GM12891 (cell line): ENCODE measurements at places on chromosomes 2 and 18.

DNA sequence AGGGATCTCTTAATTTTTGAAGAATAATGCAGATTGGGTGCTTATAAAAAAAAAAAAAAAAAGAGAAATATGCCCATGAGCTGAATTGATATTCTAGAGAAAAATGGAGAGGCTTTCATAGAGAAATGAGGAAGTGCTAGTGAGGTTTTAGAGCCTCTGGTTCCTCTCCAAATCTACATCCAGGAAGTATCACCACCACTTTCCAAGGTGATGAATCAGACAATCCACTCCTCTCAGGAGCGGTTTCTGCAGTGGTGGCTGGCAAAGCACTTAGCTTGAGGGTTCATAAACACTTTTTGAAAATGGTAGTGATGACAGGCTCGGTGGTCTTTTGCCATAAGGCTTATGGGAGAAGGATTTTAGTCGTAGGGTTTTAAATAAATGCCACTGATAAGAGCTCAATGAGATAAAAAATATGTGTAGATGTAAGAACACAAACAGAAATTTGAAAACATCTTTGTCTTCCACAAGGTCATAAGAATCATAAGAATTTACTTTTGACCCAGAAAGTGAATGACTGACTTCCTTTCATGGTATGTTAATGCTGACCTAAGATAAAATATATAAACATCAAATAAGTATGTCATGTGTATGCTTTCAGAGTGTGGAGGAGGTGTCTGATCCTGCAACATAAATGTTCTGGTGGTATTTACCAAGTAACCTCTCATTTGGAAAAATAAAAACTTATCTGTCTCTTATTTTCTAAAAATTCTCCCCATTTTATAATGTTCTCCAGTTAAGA lies 42.1 kb upstream of the DSG1 start:
- no peak for DNase-seq

DNA sequence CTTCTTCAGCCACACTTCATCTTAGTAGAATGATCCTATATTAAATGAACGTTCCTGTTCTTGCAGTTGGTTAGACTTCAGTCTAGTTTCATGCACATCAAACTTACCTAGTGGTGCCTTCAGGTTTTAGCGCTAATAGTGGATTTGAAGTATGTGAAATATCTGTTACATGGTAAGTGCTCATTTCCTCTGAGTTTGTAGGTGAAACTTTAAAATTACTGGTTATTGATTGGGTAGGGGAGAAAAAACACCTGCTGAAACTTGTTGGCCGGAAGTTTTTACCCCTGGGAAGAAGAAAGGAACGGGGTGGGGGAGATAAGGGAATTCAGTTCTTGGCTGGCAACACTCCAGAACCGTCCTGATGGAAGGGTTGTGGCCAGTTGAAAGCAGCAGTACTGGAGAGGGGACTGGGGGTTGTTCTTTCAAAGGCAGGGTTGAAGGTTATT lies 112.8 kb downstream of the SPTBN1 start:
- no peak for DNase-seq

DNA sequence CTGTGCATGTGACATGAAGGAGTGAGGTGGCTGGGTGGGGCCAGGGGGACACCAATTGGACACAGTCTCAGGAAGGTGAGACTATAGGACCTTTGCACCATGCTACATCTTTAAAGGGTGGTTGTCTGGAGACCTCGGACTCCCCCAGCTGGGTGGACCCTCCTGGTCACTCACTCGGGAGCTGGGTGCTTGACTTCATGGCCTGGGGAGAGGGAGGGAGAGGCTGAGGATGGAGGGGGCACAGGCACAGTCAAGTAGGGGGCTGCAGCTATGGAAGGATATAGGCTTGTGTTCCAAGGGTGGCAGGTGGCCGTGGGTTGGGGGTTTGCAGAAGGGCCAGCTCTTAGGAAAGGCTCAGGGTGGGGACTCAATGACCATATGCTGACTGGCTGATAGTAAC lies 7.1 kb upstream of the CELF4 start:
- no peak for DNase-seq

DNA sequence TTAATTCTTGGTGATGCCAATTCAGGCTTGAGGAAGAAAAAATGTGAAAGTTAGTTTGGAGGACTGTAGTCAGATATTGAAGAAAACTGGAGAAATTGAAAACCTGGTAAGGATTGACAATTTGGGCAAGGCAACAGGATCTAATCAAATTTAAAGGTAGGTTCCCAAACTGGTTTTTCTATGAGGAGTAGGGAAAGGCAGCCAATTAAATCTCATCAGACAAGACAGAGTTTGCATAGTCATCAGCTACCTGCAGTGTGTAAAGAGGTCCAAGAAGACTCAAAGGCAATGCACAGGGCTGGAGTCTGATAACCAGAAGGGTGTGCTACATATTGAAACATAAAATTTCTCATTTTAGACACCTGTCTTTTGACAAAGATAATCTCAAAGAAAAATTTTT lies 16.0 kb upstream of the CAB39 start:
- no peak for DNase-seq

DNA sequence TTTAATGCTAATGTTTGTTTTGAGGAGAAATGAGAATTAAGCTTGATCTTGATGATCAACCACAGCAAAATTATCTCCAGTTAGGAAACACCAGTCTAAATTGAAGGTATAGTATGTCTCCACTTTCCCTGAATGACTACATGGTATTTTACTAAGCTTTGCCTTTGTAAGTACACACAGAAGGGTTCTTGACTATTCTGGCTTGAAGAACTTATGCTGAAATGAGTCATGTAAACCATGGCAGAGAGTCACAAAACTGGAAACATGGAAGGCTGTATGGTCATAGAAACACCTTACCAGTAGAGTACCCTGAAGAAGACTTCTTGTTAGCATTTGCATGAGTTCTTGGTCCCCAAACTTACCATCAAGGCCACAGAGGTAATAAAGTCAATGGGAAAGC lies 250.5 kb downstream of the SLC8A1 start:
- DNase-seq, result no peak

- DNase-seq, result no peak
Observed at GRCh38 chr2:74816540-74817303, 17.2 kb upstream of the HK2 start.

DNA sequence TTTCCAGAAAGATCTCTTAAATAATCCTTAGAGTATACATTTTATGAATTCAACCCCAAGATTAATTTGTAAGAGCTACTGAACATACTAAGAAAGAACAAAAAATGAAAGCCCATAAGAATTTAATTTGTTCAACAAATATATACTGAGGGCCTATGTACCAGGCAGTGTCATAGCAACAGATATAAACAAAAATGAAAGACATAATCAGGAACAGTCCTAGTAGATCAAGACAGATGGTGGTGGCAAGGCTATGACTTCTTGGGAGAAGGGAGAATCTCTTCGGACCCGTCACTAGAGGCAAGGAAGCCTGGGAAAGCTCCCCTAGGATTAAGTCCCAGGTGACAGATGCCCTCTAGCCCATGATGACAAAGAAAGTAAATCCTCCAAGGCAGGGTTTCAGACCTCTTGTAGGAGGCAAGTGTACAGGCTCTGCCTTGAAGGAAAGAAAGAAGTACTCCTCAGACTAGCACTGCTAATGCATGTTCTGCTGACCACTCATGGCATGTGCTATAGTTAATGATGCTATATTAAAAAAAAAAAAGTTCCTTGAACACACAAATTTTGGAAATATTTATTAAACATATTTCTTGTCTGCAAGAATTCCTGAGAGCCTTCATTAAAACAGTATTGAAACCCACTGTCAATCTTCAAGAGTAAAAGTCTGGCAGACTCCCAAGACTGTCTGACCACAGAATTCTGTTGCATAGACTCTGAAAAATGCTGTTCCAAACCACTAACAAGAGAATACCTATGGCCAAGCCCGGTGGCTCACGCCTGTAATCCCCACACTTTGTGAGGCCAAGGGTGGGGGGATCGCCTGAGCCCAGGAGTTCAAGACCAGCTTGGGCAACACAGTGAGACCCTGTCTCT lies 31.5 kb downstream of the NOL10 start:
- DNase-seq, result no peak

GRCh38 chr2:216292886-216293301 lies 79.4 kb downstream of the MARCHF4 start:
- no peak for DNase-seq

DNA sequence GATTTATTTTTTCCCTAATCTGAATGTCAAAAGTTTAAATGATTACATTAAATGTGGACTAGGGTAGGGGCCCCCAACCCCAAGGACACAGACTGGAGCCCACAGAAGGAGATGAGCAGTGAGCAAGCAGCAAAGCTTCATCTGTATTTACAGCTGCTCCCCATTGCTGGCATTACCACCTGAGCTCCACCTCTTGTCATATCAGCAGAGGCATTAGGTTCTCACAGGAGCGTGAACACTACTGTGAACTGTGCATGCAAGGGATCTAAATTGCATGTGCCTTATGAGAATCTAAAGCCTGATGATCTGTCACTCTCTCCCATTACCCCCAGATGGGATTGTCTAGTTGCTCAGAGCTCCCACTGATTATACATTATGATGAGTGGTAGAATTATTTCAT lies 3.8 kb downstream of the MOB1A start:
- no peak for DNase-seq

DNA sequence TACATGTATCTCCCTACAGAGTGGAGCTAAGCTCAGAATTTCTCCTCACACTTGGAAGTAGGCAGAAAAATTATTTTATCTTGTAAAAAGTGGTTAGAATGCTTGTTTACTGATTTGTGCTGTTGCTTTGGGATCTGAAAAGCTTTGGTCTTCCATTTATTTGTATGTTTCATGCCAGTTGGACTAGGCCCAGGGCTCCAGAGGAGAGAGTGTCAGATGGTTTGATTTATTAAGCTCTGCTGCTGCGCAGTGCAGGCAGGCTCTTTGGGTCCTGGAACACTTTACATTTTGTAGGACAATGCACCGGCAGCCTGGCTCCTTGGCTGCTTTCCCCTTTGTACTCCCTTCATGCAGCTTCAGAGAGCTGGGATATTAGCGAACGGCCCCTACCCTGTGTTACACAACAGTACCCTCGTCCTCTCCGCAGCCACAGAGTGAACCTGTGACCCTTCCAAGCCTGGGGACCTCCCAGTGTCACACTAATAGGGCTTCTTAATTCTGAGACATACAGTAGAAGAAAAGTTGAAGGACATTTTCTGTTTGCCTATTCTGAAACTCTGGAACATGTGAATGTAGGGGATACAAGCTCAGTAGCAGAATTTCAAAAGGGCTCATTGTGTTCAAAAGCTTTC lies 56.7 kb upstream of the EML6 start:
- DNase-seq, result no peak

GRCh38 chr2:111945444-111946293 lies 47.3 kb downstream of the MERTK start:
- DNase-seq, result no peak

GRCh38 chr2:197378494-197379307 lies 56.1 kb downstream of the SF3B1 start:
- DNase-seq, result peak; percentile 37

GRCh38 chr2:208065476-208065875 lies 40.1 kb upstream of the PLEKHM3 start:
- DNase-seq, result no peak

DNA sequence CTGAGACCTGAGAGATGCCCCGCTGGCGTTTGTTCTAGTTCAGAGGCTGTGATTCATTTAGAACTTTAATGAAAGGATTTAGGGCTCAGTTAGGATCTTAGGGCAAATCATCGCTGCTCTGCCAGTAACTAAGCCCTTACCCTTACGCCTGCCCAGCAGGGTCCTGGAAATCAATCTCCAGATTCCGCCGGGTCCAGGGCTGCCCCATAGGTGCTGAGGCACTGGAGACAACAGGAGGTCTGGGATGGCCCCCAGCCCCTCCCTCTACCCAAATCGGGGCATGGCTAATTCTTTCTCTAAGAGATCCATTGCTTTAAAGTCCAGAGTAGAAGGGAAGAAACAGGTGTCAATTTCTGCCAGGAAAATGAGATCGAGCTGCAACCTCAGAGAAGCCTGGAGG lies 83.1 kb downstream of the SDC1 start:
- no peak for DNase-seq

GRCh38 chr2:74076074-74076470 lies 71.6 kb downstream of the BOLA3 start:
- DNase-seq, result no peak

DNA sequence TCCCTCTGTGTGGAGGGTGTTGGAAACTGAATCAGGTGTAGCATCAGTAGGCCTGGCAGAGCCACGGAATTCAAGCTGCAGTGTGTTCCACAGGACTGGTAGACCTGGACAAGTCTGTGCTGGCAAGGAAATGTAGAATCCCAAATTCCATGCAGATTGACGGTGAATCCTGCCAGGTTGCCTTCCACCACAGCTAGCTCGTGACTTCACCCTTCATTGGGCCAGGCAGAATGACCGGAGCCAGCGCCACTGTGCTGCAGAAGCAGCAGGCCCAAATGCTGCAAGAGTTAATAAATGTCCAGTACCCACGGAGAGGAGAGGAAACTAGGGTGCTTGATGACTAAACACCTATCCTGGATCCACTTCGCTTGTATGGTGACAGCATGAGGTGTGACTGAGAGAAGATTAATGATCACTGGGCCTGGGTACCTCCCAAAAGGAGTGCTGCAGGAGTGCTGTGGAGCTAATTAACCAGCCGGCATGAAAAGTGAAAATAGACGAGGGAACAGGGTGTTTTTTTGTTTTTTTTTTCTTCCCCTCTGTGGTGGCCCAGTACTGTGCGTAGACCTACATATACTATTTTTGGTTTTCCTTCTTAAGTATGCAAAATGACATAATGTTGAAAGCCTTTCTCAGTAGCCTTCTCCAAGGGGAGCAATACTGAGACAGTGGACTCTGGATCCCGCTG lies 122.2 kb downstream of the TANC1 start:
- no peak for DNase-seq

GRCh38 chr18:59029663-59030429 lies 109.8 kb upstream of the SEC11C start:
- no peak for DNase-seq

- DNase-seq, result no peak
Observed at GRCh38 chr2:174874085-174874484, 109.8 kb upstream of the CHRNA1 start.

GRCh38 chr2:216164087-216164486 lies 54.9 kb downstream of the XRCC5 start:
- DNase-seq, result no peak

GRCh38 chr18:67211646-67212045 lies 304.9 kb downstream of the DSEL start:
- DNase-seq, result no peak

- no peak for DNase-seq
Observed at GRCh38 chr2:83572400-83572799, 886.7 kb downstream of the SUCLG1 start.

GRCh38 chr18:22170421-22171257 lies 1.2 kb downstream of the GATA6 start:
- no peak for DNase-seq

DNA sequence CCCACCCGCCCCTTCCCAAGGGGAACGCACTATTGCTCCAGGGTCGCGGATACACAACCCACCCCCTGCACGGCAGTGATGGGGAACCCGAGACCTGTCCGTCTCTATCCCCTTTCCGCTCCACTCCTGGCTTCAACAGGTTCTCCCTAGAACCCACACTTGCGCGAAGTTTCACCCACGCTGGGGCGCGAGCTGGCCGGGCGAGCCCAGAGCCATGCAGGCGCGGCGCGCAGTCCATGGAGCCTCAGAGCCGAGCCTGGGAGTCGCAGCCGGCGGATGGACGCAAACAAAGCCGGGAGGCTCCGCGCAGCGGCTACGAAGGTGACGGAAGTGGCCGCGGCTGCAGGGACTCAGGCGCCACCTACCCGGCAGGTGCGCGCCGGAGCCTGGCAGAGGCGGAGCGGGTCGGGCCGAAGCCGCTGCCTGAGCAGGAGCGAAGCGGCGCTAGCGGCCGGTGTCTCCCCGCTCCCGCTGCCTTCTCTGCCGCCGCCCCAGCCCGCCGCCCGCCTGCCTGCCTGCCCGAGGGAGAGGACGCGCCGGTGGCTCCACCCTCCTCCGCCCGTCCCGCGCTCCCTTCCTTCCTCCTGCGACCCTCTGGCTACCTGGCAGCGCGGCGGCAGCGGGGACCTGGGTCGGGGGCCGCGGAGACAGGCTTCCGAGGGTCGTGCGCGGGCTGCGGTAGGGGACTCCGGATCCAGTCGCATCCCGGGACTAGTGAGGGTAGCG lies 14.0 kb downstream of the ALPG start:
- peak; percentile 55 for DNase-seq
